Muscle of leg (tissue), 16 donors: ENCODE measurements at places on chromosomes 1 and 21. TPM values are rescaled to one million over a fixed set of nuclear protein-coding genes. Genes with fewer than 3 reads are reported as not detected.

GRCh38 chr1:61953076-61953789 is 211.0 kb downstream of the PATJ start:
- no peak for DNase-seq
- H3K4me1 ChIP-seq = no peaks in the 10 kb centered on the region

Gene IGFN1
- 1.2 TPM for total RNA-seq

Gene PATJ
- total RNA-seq = 5.1 TPM

Gene TTC24
- total RNA-seq = 0.09 TPM

GRCh38 chr1:160954158-160955104 is at the start of gene ITLN2:
ITLN2 (minus strand) TSS chr1:160954809; CDS start chr1:160954741, 68 bp downstream.
- peaks cover 4% of the 10 kb centered on the region for H3K4me1 ChIP-seq
- no peak within 1 kb of the TSS for H3K4me3 ChIP-seq
- H3K27ac ChIP-seq = no peak within 1 kb of the TSS
- DNase-seq = peak; percentile 11

Gene CBR1
- 24.6 TPM for total RNA-seq

Gene RHBG
- not detected for total RNA-seq

GRCh38 chr1:153192697-153193096 is 10.5 kb upstream of the LELP1 start:
- H3K36me3 ChIP-seq = no peaks in the 10 kb centered on the region
- H3K27ac ChIP-seq = no peak overlapping the region
- peaks cover 2% of the 10 kb centered on the region for H3K27me3 ChIP-seq
- DNase-seq = no peak
- no peaks in the 10 kb centered on the region for H3K4me1 ChIP-seq

Gene OR2T2
- total RNA-seq = not detected

GRCh38 chr1:230105754-230106625 is 39.0 kb downstream of the GALNT2 start:
- H3K27me3 ChIP-seq = no peaks in the 10 kb centered on the region
- no peak overlapping the region for H3K27ac ChIP-seq
- H3K4me3 ChIP-seq = no peak overlapping the region
- DNase-seq = no peak
- peaks cover 23% of the 10 kb centered on the region for H3K4me1 ChIP-seq
- peaks cover 6% of the 10 kb centered on the region for H3K36me3 ChIP-seq

Gene CD52
- 1.7 TPM for total RNA-seq

Gene EPHA2
- 3.3 TPM for total RNA-seq

- H3K4me3 ChIP-seq = no peak overlapping the region
- no peak for DNase-seq
- no peak overlapping the region for H3K27ac ChIP-seq
- peaks cover 8% of the 10 kb centered on the region for H3K27me3 ChIP-seq
- H3K36me3 ChIP-seq = no peaks in the 10 kb centered on the region
- H3K4me1 ChIP-seq = peaks cover 6% of the 10 kb centered on the region
Measured at GRCh38 chr1:33307494-33307864, 13.4 kb downstream of the A3GALT2 start.

DNA sequence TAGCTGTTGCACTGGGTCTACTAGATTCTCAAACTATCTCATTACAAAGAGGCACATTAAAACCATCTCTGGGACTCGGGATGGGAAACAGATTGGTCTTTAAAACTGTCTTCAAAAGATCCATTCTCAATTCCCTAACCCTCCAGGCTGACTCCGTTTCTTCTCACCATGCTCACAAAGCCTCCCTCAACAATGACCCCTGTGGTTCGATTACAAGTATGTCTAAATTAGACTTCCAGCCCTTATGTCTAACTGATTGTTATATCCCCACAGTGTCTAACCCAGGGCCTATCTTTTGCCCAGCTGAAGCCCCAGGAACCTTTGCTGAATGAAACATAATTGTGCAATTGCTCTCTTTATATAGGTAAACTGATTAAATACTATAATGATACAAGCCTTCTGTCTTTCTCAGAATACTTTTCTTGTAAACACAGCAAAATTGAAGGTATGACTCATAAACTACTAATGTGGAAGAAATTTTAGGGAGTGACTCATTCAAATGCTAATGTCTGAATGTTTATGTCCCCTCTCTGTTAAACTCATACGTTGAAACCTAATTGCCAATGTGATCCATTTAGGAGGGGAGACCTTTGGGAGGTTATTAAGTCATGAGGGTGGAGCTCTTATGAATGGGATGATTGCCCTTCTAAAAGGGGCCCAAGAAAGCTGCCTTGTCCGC is 65.6 kb upstream of the DAB1 start:
- no peak overlapping the region for H3K4me3 ChIP-seq
- H3K36me3 ChIP-seq = no peaks in the 10 kb centered on the region
- no peaks in the 10 kb centered on the region for H3K4me1 ChIP-seq
- H3K27me3 ChIP-seq = no peaks in the 10 kb centered on the region

Gene FCRL3
- 0.04 TPM for total RNA-seq

- peaks cover 19% of the 10 kb centered on the region for H3K4me1 ChIP-seq
- no peaks in the 10 kb centered on the region for H3K27me3 ChIP-seq
Measured at GRCh38 chr1:160171980-160172379, 18.4 kb upstream of the CASQ1 start.

Gene FAM3B
- total RNA-seq = 0.27 TPM

DNA sequence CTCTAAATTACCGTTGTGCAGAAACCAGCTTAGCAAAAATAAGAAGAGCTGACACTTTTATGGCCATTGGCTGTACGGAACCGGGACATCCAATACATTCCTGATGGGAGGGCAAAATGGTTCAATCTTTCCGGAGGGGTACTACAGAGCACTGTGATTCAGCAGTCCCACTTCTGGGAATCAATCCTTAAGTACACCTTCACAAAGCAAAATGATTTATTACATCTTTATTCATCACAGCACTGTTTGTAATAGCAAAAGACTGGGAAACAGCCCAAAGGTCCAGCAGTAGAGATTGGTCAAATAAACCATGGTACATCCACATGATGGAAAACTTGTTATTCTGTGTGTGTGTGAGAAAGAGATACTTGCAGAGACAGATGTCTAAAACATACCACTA is 9.7 kb downstream of the GNG12 start:
- H3K36me3 ChIP-seq = no peaks in the 10 kb centered on the region
- H3K27ac ChIP-seq = no peak overlapping the region
- DNase-seq = no peak
- H3K4me3 ChIP-seq = no peak overlapping the region

DNA sequence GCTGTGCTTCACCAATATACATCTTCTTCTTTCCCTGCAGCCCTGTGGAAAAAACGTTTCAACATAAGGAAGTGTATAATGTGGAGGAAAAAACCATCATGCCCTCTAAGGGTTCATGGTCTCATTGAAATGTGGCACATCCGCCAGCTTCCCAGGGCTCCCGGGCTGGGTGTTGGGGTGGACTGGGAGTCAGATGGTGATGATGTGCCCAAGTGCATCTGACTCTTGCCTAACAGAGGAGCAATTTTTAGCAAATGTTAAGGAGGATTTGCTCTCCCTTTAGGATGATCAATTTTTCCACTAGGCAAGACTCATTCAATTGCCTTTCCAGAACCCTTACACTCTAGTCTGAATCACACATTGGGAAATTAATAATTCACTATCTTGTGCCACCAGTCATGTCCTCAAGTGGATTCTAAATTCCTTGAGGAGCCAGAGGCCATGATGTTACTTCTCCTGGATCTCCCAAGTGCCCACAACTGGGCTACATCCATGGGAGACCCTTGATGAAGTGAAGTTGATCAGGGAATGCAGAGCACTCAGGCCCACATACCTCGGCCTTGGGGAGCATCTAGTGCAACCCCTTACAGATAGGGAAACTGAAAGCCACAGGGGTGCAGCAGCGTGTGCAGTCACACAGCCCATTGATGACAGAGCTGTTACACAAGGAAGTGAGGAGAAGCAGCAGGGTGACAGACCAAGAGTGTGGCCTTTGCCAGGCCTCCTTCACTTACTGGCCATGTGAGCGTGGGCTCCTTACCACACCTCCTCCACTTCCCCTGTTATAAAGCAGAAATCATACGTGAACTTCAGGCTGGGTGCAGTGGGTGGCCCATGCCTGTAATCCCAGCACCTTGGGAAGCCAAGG is 100.0 kb upstream of the SLC44A3 start:
- no peak for DNase-seq
- H3K4me1 ChIP-seq = no peaks in the 10 kb centered on the region
- no peak overlapping the region for H3K4me3 ChIP-seq
- H3K27ac ChIP-seq = no peak overlapping the region

GRCh38 chr1:244052016-244052727 is 1.1 kb downstream of the ZBTB18 start:
- H3K27me3 ChIP-seq = no peaks in the 10 kb centered on the region
- peak; percentile 76 for DNase-seq
- H3K4me3 ChIP-seq = peak overlapping the region; percentile 27
- peaks cover 15% of the 10 kb centered on the region for H3K36me3 ChIP-seq
- H3K27ac ChIP-seq = peak overlapping the region; percentile 81

GRCh38 chr1:181918880-181919525 is 142.5 kb downstream of the ZNF648 start:
- no peak overlapping the region for H3K27ac ChIP-seq
- H3K27me3 ChIP-seq = no peaks in the 10 kb centered on the region
- H3K36me3 ChIP-seq = no peaks in the 10 kb centered on the region

Gene B3GALT5
- 0.27 TPM for total RNA-seq

DNA sequence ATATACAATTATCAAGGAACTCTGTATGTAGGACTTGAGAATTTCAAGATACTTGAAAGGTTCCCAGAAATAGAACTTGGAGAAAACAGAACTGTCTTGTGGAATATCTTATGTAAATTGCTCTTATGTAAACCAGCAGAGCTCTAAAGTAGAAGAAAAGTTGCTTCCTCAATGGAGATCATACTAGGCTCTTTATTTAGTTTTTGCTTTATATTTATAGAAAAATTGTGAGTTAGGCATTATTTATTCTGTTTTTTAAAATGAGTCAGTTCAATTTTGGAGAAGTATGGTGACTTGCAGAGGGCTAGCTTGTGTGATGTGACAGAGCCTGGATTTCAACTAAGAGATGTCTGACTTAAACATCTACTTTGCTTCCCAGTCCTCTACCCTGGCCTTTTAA is 40.4 kb downstream of the ATP6V1G3 start:
- H3K36me3 ChIP-seq = no peaks in the 10 kb centered on the region
- H3K27me3 ChIP-seq = no peaks in the 10 kb centered on the region
- no peak overlapping the region for H3K27ac ChIP-seq

DNA sequence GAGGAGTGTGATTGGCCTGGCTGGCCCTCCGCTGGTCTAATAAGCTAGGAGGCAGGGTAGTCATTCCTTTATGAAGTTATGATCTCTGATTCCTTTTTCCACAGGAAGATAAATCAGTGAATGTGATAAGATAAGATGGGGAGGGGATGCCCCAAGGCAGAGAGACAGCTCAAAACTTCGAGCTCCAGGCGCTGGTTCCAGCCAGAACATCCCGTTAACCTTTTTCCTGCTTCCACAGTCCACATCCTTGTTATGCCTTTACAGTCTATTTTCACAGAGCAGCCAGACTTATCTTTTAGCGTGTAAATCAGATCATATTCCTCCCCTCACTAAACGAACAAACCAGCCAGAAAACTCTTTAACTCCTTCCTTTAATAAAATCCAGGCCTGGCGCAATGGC is 38.5 kb upstream of the BMP8B start:
- no peak overlapping the region for H3K27ac ChIP-seq
- no peak for DNase-seq
- no peaks in the 10 kb centered on the region for H3K36me3 ChIP-seq

Gene FCRL4
- total RNA-seq = not detected

Gene AMIGO1
- total RNA-seq = 12.3 TPM

Gene ASH1L
- total RNA-seq = 31.5 TPM

DNA sequence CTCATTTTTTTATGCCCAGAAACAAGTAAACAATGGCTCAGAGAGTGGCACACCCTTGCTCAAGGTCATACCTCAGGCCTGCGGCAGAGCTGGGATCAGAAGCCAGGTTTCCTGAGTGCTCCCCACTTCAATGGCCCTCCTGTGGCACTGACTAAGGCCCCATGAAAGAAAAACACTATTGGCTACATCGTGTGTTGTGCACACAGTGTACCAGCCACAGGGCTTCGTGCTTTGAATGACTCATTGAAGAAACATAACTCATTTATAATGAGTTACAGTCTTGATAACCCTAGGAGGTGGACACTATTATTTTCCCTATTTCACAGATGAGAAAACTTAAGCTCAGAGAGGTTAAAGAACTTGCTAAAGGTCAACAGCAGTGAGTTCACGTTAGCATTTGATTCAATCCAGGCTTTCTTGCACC is 91.2 kb downstream of the TRABD2B start:
- H3K4me1 ChIP-seq = peaks cover 13% of the 10 kb centered on the region
- no peaks in the 10 kb centered on the region for H3K27me3 ChIP-seq
- no peak overlapping the region for H3K4me3 ChIP-seq
- no peak overlapping the region for H3K27ac ChIP-seq
- no peaks in the 10 kb centered on the region for H3K36me3 ChIP-seq

DNA sequence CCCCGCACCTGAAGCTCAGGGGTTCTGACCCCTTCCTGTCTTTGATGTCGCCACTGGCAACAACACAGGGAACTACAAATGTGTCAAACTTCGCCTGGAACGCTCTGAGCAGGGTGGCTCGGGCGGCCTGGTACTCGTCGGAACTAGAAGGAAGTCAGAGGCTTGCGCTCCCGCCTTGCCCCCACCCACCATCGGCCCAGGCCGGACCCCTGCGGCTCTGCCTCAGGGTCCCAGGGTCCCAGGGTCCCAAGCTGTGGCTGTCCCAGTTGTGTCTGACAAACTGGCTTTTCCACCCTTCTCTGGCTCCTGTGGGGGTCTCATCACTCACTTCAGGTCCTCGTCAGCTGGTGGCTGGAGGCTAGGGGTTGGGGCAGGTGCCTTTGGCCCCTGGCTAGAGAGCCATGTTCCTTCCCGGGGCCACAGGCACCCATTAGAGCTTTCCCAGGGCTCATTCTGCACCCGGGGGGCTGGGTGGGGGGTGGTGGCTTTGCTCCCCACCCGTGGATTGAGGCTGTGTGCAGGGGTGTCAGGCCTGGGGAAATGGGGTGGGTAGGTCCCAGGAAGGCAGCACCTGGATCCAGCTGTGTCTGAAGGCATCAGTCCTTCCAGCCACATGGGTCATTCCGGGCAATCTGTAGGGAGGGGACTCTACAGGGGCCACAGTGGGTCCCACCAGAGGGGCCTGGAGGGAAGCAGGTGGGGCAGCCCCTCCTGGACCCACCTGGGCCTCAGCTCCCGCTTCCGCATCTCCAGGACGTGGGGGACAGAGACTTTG is 8.0 kb upstream of the TMEM52 start:
- DNase-seq = no peak
- peaks cover 2% of the 10 kb centered on the region for H3K27me3 ChIP-seq
- H3K27ac ChIP-seq = no peak overlapping the region
- H3K4me1 ChIP-seq = peaks cover 30% of the 10 kb centered on the region
- H3K4me3 ChIP-seq = no peak overlapping the region

GRCh38 chr1:235918032-235918431 is 51.3 kb upstream of the LYST start:
- H3K27ac ChIP-seq = peak overlapping the region; percentile 59
- H3K27me3 ChIP-seq = no peaks in the 10 kb centered on the region
- H3K4me1 ChIP-seq = peaks cover 26% of the 10 kb centered on the region
- no peak for DNase-seq
- H3K36me3 ChIP-seq = no peaks in the 10 kb centered on the region
- no peak overlapping the region for H3K4me3 ChIP-seq

Gene CA14
- 4.0 TPM for total RNA-seq
